ENCODE measurements at places on chromosomes 5 and 9.

DNA sequence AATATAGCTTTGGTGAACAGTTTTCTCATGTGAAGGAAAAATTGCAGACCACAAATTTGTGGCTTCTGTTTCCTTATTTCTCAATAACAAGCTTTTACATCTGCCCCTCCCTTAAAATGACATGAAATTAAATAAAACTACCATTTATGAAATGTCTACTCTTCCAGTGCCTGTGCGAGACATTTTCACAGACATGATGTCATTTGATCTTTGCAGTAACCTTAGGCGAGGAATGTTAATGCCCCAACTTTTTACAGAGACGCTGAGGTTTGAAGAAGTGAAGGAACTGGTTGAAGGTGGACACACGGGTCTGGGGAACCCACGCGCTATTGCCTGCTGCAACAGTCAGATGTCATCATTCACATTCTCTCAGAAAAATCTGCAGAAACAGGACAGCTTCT is 61.5 kb downstream of the OSTF1 start:
- no peak for DNase-seq

GRCh38 chr5:149406203-149406978 is 27.3 kb upstream of the IL17B start:
- no peak for DNase-seq

DNA sequence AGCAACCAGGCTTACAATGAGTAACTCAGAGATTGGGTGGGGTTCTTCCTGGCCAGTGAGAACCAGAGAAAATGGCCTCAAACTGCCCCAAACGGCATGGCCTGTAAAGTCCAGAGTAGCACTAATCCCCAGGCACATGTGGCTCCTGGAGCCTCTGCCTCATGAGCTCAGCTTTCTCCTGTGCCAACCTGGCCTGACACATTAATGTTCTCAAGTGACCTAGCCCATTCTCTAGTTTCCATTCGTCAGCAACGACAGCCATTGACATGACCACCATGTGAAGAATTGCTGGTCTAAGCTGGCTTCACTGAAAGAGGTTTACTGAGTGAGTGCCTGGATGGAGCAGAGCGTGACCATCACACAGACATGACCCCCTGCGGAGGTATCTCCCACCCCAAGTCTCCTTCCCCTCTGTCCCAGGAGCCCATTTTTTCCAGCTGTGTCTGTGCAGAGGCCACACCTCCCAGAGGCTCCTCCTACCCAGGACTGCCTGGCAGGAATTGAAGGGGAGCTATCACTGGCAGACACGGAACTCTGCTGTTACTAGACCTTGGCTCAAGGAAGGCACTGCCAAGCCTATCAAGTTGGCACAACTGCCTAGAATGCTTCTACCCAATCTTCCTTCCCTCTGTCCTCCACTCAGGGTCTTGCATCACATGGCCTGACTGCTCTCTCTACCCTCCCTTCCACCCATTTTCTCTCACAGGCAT is 59.0 kb upstream of the BOD1 start:
- no peak for DNase-seq

DNA sequence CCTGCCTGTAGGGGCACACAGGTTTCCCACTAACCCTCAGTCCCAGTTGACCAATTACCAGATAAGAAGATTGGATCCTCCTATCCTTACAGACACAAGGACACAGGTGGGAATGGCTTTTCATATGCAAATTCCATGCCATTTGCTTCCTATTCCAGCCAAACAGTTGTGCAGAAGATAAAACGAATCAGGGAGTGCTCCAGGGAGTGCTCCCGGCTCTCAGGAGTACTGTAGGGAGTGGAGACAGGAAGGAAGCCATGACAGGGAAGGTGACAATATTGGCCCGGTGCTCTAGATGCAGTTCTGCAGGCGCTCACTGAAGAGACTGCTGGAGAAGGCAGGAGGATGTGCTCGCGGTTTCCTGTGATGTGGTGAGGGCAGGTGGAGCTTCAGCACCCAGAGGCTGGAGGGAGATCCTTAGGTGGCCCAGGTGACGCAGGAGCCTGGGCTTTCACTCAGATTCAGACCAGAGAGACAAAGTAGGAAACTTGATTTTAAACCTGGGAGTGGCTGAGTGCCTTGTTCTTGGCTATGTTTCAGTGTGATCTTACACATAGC is 260.0 kb downstream of the AUH start:
- DNase-seq, result peak; percentile 86
